ENCODE measurements at places on chromosomes 12 and 14.

GRCh38 chr14:70754991-70755390, 54.3 kb downstream of the MAP3K9 start:
- DNase-seq = peak; percentile 96

- DNase-seq = no peak
Measured at GRCh38 chr14:42719391-42719790, 1112.7 kb downstream of the LRFN5 start.

DNA sequence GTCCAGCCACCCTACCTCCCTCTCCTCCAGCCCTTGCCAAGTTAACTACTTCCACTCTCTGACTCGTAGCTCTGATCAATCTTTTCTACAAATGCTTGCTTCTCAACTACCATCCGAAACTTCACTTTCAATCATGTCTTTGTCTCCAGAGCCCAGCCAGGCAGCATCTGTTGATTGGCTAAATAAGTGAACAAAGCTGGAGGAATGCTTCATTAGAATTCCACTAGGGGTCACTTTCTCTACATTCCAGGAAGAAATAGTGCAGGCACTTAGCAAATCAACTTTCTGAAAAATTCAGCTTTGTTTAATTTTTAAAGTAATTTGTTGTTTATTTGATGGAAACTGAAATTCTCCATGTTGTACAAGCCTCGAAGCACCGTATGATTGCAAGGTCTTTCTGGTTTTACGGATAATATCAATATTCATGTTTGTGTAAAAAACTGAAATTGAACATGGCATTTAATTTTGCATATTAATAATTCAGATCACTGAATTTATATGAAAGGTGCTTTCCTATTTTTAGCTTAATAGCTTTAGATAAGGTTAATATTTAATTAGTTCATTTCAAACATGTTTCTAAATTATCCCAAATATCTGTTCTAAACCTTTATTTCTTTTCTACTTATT, 32.4 kb upstream of the HELB start:
- DNase-seq = peak; percentile 73

DNA sequence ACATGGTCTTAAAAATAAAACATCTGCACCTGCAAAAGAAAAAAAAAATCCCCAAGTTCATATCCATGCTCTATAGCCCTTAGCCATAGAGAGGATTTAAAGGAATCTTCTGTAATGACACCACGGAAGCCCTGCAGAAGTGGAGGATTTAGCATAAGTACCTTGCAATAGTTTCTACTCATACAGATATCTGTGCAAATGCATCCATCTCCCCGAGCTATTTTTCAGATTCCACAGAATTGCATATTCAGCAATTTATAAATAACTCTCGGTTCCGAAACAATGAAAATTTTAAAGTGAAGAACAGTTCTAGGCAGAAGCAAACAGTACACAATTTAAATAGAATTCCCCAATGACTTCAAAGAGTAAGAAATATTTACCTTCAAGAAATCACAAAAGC, 424 bp downstream of the IGF1 start:
- no peak for DNase-seq

GRCh38 chr14:74231784-74232183, 7.5 kb upstream of the VSX2 start:
- no peak for DNase-seq

DNA sequence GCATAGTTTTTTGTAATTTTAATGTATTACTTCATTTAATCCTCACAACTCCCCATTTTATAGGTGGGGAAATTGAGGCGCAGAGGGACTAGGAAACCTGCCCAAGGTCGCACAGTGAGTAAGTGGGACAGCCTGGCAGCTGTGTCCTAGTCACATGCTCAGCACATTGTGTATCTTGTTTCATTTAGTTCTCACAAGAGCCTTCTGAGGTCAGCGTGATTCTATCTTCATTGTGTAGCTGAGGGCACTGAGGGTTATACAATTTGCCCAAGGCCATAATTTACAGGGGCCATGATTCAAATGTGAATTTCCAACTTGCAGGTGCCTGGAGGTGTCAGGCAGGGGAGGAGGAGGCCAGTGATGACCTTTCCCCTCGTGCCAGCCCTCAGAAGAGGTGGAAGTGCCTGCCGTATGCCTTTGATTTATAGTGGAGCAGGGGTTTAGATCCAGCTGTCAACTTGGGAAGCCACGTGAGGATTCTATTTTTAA, 30.3 kb upstream of the SMOC1 start:
- no peak for DNase-seq

- DNase-seq = peak; percentile 7
Measured at GRCh38 chr14:91997492-91997891, 42.4 kb downstream of the TRIP11 start.

DNA sequence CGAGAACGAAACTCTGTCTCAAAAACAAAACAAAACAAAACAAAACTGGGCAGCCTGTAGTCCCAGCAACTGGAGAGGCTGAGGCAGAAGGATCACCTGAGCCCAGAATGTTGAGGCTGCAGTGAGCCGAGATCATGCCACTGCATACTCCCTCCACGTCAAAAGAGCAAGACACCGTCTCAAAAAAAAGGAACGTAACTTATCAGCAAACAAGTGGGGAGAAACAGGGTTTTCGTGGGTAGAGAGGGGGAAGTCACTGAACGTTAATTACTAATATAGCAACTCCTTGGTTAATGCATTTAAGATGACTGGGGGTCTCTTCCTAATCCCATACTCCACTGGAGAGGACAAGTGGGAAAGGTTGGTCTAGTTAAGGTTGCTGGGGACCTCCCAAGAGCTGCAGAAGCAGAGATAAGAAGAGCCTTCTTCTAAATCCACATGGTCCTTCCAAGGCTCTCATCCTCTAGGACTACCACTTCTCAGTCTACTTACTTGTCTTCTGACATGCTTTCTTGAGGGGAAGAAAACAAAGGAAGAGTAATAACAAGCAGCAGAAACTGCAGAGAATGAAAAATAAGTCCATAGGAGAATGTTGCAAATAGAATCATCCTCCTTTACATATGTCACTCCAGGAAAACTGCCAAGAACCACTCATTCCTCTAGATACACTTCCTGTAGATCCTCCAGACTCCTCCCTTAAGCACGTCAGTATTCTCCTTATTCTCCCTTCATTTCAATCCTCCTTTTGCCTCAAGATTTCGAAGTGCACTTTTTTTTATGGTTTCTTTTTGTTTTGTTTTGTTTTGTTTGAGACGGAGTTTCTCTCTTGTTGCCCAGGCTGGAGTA, 5.8 kb downstream of the NUMB start:
- DNase-seq = no peak

DNA sequence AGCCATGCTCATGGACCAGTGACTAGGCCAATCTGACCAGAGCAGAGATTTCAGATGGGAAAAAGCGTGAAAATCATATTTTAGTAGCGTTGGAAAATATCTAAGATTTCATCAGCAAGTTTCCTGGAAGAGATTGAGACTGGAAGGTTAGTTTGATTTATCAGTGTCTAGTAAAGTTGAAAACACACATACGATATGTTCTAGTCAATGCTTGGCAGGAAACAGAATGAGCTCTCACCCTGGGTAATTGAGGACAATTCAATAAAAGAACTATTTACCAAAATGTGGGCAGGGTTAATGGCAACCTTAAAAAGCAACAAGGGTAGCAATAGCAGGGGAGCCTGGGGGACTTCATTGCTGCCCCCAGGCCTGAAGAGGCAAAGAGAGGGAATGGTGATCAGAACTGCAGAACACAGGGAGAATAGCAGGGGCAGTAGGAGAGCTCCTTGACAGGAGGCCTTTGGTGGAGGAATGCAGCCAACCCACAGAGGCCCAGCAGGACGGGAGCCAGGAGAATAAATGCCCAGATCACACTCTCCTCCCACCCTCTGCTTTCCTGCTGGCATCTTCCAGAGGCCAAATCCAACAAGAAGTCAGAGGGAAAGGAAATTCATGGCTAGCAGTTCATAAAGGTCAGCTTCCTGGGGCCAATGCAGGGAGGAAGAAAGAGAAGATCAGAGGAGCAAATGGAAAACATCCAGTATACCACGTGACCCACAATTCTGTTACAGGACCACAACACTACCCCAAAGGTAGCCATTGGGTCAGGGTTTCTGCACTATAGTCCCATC, 27.6 kb upstream of the LRP6 start:
- no peak for DNase-seq

- DNase-seq = no peak
Measured at GRCh38 chr12:51482929-51483697, 58.5 kb downstream of the SLC4A8 start.

GRCh38 chr14:62585247-62585646, 460.0 kb downstream of the KCNH5 start:
- no peak for DNase-seq

GRCh38 chr12:108442067-108442466, 73.0 kb upstream of the FICD start:
- no peak for DNase-seq

DNA sequence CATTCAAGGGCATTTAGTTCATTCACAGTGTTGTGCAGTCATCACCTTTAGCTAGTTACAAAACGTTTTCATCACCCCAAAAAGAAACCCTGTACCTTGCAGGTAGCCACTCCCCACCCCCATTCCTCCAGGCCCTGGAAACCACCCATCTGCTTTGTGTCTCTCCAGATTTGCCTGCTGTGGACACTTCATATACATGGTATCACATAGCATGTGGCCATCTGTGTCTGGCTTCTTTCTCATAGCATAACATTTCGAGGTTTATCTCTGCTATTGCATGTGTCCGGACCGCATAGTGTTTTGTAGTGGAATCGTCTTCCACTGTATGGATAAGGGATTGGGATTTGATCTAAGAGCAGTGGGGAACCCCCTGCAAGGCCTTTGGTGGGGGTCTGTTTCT, 143.1 kb downstream of the AACS start:
- no peak for DNase-seq

DNA sequence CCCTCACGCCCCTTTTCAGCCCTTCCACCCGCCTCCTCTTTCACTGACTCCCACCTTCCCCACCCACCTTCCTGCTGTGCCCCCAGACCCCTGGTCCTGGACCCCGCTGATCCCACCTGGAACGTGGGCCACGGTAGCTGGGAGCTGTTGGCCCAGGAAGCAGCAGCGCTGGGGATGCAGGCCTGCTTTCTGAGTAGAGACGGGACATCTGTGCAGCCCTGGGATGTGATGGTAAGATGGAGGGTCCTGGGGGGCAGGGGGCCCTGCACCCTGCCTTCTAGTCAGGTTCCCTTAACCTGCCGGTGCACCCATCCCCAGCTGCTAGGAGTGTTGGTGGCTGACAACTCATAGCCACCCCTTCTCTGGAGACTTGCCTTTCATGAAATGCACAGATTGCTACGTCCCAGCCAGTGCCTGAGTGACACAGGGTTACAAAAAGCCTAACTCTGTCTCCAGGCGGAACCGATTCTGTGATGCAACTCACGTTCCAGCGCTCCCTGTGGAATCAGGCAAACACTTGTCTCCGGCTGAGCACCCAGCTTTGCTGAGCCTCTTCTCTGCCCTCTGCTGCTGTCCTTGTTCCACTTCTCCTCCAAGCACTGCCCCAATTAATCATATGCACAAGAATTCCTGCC, 15.0 kb upstream of the OAS2 start:
- DNase-seq = no peak

DNA sequence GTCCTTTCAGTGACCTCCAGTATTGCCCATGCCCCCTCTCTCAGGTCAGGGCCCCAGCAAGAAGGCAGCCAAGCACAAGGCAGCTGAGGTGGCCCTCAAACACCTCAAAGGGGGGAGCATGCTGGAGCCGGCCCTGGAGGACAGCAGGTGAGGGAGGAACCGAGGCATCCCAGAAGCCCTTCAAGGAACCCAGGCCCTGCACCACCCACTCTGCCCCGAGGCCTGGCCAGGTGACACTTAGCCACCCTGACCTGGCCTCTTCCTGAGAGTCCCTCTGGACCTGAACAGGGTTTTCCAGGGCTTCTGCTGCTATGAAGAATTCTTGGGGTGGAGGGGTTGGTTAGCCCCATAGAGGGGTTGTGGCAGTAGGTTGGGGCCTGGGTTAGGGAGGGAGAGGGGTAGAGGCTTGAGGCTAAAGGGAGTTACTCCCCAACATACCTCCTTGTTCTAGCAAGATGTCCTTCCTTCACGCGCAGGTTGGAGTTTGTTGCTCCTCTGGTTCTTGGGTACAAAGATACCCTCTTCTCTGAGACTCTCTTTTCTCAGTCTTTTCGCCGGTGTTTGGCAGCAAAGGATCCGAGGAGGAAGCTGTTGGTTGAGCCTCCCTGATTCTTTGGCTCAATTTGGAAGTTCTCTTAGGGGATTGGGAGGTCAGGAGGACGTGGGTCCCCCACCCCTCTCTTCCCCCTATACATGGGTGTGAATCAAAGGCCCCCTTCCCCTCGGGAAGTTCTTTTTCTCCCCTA, 2.1 kb downstream of the TARBP2 start:
- DNase-seq = no peak

DNA sequence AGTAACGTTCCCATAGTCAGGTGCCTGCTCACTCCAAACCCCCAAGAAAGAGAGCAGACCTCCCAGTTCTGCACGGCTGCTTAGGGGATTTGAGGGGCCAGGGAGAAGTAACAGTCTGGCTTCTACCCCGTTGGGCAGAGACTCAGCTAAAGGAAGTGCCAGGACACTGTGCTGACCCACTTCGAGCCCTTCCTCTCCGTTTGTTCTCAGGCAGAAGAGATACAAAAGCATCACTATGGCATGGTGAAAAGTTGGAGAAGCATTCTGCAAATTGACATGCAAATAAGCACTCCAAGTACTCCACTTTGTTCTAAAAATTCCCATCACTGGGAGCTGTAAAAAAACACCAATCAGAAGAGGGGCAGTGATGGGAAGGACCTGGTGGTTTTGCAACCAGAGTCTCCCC, 239.1 kb downstream of the EGLN3 start:
- DNase-seq = no peak

DNA sequence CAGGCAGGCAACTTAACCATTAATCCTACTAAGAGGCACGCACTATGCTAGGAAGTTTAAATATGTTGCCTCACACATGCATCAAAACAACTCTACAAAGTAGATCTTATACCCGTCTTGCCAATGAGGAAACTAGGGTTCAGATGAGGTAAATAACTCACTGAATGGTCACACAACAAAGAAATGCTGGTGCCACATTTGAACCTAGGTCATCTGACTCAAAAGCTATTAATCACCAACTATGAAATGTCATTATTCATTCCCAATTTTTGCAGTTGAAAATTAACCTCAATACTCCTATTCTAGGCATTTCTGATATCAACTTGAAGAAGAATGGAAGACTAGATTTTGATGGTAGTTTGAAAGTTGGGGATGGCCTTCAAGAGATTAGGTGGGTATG, 2.8 kb upstream of the PYROXD1 start:
- no peak for DNase-seq

GRCh38 chr12:57129889-57130288, 1.6 kb downstream of the LRP1 start:
- DNase-seq = no peak

GRCh38 chr12:91774434-91774921, 371.2 kb downstream of the BTG1 start:
- DNase-seq = no peak

DNA sequence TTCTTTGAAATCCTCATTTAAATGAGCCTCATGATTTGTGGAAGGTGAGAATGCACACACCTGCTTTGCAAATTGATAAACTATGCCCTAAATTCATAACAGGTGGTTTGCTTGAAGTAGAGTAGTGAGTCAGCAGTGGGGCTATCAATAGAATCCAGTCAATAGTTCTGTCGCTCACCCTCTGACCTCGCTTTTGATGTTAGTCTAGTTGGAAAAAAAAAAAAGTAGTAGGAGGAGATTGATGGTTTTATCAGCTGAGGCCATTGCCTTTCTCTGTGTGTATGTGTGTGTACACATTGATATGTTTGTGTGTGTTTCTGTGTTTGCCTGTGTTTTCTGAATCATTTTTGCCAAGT, 267.3 kb downstream of the SNAPC1 start:
- no peak for DNase-seq
